ENCODE measurements at places on chromosomes 16 and 17.

GRCh38 chr16:30439720-30440348 lies 5.8 kb downstream of the SEPHS2 start:
- no peak for DNase-seq

- DNase-seq: no peak
Measured at GRCh38 chr17:48528936-48529682, 1.7 kb downstream of the HOXB1 start.

- DNase-seq: no peak
Measured at GRCh38 chr17:60077672-60078519, 825 bp downstream of the HEATR6 start.

DNA sequence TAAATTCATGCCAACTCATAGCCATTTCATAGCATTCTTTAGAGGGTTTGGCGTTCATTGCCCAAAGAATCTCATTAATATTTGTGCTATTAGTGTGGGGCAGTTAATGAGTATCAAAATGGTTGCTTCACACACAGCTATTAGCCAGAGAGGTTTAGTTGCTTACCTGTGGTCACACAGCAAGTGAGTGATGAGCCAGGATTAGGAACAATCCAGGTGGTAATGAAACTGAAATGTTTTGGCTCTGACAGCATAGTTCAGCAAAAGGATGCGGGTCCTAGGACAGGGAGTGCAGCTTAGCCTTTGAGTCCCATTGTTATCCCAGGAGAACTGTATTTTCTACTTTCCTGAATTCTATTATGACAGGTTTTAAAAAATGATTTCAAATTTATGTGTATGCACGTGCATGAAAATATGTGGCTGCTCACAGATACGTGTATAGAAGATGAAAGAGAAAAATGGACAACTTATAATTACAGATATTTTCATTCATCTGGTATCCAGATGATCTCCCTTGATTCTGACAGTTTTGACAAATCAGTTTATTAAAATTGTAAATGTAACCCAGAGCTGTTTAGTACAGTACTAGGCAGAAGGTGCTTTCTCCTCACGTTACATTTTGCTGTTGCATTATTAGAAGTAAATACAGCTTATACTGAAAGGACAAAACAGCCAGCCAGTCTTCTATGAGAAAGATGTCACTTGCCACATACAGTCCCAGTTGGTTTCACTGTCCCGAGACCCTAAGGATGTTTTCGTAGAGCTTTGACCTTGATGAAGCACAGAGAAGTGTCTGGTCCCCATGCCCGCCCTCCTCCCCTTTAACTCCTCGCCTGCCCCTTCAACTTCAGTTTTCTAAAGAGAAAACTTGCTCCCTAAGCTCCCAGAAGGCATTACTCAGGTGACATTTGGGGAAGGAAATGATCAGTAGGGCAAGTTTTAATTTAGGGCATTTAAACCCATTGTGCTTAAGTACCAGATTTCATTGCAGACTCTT lies 99.8 kb upstream of the TBX2 start:
- no peak for DNase-seq

Data from SK-MEL-5 (cell line).